ENCODE measurements at places on chromosomes 7 and 10.

DNA sequence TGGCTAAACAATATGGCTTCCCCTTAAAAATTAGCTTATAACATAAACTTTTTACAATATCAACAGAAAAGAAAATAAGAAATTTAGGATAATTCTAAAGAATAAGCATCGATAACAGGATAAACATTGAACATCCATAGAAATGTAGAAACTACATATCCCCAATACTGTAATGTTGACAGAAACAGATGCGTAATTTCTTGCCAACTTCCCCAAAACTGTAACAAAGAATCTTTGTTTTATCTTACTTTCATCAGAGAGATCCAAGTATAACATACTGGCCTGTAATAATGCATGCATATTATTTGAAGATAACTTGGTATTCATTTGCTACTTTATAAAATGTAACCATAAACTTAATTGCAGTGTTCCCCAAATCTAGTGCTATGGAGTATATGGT is 339.9 kb downstream of the ARL4A start:
- DNase-seq = no peak
- no peak overlapping the region for H3K4me3 ChIP-seq
- no peak overlapping the region for H3K27ac ChIP-seq
- no peaks in the 10 kb centered on the region for H3K27me3 ChIP-seq
- no peaks in the 10 kb centered on the region for H3K4me1 ChIP-seq

- no peak for DNase-seq
- H3K27me3 ChIP-seq = no peaks in the 10 kb centered on the region
- H3K27ac ChIP-seq = no peak overlapping the region
- H3K4me3 ChIP-seq = no peak overlapping the region
These were observed 42.8 kb downstream of the CLRN3 start for GRCh38 chr10:127849921-127850320.

- no peaks in the 10 kb centered on the region for H3K36me3 ChIP-seq
- no peak overlapping the region for H3K4me3 ChIP-seq
- no peak for DNase-seq
- no peaks in the 10 kb centered on the region for H3K27me3 ChIP-seq
- no peaks in the 10 kb centered on the region for H3K4me1 ChIP-seq
- no peak overlapping the region for H3K27ac ChIP-seq
These were observed 236.2 kb downstream of the DGKB start for GRCh38 chr7:14666304-14666703.

- no peak for DNase-seq
- no peak overlapping the region for H3K27ac ChIP-seq
- no peaks in the 10 kb centered on the region for H3K36me3 ChIP-seq
- H3K4me3 ChIP-seq = no peak overlapping the region
- H3K4me1 ChIP-seq = no peaks in the 10 kb centered on the region
These were observed 40.2 kb downstream of the GPR85 start for GRCh38 chr7:113046453-113046852.

DNA sequence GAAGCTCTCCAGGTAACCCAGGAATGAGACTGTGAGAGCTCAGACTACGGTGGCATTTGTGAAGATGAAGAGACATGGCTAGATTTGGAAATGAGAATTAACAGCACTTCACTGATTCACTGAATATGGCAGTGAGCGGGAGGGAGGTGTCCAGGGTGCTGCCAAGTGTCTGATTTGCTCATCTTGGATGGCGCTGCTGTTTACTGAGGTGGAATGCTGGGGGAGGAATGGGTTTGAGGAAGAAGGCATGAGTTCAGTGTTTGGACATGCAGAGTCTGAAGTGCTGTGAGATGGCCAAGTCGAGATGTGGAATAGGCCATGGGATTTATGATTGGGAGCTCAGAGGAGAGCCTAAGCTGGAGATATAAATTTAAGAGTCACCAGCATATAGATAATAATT is 437.1 kb upstream of the NPVF start:
- DNase-seq = no peak
- H3K36me3 ChIP-seq = no peaks in the 10 kb centered on the region
- H3K4me3 ChIP-seq = no peak overlapping the region
